ENCODE measurements at places on chromosomes 2 and 18.

DNA sequence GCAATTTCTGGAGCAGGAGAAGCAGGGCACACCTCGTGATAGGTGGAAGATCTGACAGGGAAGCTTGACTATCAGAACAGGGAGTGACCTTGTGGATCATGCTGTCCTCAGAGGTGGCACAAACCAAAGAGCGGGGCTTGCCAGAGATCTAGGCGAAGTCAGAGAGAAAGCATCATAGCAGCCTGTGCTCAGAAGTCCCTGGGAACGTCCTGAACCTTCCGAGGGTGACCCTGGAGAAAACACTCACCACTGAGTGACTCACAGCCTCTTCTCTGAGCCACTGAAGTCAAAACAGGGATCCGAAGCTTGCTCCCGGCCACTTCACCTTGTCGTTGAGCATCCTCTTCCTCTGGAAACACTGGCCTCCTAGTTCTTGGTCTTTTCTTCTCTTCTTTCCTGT, 56.7 kb downstream of the IL1R2 start:
- DNase-seq, result no peak
- H3K4me1 ChIP-seq, result peaks cover 29% of the 10 kb centered on the region
- no peak overlapping the region for H3K4me3 ChIP-seq
- no peak overlapping the region for H3K27ac ChIP-seq

DNA sequence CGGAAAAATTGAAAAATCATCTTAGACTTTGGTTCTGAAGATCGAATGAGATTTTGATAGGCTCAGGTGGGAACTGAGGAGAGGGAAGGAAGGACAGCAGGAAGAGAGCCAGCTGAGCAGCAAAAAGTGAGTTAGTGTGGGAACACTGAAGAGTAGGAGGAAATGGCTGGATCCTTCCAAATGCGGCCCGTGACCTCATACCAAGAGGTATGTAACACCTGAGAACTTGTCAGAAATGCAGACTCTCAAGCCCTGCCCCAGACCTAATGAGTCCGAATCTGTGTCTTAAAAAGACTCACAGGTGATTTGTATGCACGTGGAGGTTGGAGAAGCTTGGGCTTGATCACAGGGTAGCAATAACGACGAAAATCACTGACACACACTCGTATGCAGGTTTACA, 42.0 kb downstream of the COL4A3 start:
- H3K36me3 ChIP-seq, result no peaks in the 10 kb centered on the region
- H3K27me3 ChIP-seq, result no peaks in the 10 kb centered on the region
- H3K4me1 ChIP-seq, result no peaks in the 10 kb centered on the region

GRCh38 chr2:146241023-146241422, 1603.8 kb upstream of the ACVR2A start:
- H3K27ac ChIP-seq, result peak overlapping the region; percentile 52
- H3K4me1 ChIP-seq, result no peaks in the 10 kb centered on the region
- no peaks in the 10 kb centered on the region for H3K36me3 ChIP-seq
- no peak for DNase-seq
- H3K4me3 ChIP-seq, result no peak overlapping the region

GRCh38 chr18:6712401-6712800, 17.1 kb upstream of the ARHGAP28 start:
- H3K4me3 ChIP-seq, result no peak overlapping the region
- no peaks in the 10 kb centered on the region for H3K4me1 ChIP-seq
- no peaks in the 10 kb centered on the region for H3K27me3 ChIP-seq
- no peak overlapping the region for H3K27ac ChIP-seq
- no peak for DNase-seq

- DNase-seq, result no peak
- peaks cover 41% of the 10 kb centered on the region for H3K36me3 ChIP-seq
- H3K4me1 ChIP-seq, result peaks cover 75% of the 10 kb centered on the region
Observed at GRCh38 chr2:219448776-219449341, 14.2 kb downstream of the SPEG start.

- H3K4me1 ChIP-seq, result no peaks in the 10 kb centered on the region
- H3K4me3 ChIP-seq, result no peak overlapping the region
- no peak overlapping the region for H3K27ac ChIP-seq
- peak; percentile 34 for DNase-seq
- no peaks in the 10 kb centered on the region for H3K27me3 ChIP-seq
Observed at GRCh38 chr18:22846088-22846683, 86.9 kb upstream of the RBBP8 start.

- no peak overlapping the region for H3K27ac ChIP-seq
- H3K36me3 ChIP-seq, result no peaks in the 10 kb centered on the region
- H3K4me1 ChIP-seq, result no peaks in the 10 kb centered on the region
- no peak overlapping the region for H3K4me3 ChIP-seq
Observed at GRCh38 chr2:144780983-144781382, 261.1 kb upstream of the ZEB2 start.

DNA sequence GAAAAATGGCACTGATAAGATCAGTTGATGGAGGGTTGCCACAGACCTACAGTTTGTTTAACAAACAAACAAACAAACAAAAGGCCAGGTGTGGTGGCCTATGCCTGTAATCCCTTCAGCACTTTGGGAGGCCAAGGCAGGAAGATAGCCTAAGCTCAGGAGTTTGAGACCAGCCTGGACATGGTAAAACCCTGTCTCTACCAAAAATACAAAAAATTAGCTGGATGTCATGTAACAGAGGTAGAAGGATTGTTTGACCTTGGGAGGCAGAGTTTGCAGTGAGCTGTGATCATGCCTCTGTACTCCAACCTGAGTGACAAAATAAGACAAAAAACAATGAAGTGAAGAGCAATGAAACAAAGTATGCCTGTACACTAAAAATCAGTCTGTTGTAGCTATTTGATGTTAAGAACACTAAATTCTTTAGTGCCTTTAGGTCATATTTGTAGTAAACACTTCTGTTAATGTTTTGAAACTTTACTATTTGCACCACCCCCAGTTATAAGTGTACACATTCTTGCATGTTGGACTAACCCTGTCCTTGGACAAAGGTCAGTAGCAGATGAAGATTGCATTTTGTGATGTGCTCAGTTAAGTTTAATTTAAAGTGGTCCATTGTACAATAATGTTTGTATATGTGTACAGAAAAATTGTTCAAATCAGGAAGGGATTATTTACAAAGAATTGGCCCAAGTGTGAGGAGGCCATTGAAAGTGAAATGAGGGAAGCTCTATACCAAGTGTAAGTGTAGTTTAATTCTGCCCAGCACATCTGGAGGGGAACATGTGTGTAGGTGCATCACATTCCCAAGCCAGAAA, 73.9 kb downstream of the KYNU start:
- H3K27me3 ChIP-seq, result no peaks in the 10 kb centered on the region
- DNase-seq, result no peak
- no peaks in the 10 kb centered on the region for H3K36me3 ChIP-seq
- H3K4me1 ChIP-seq, result no peaks in the 10 kb centered on the region
- H3K4me3 ChIP-seq, result no peak overlapping the region
- H3K27ac ChIP-seq, result no peak overlapping the region

DNA sequence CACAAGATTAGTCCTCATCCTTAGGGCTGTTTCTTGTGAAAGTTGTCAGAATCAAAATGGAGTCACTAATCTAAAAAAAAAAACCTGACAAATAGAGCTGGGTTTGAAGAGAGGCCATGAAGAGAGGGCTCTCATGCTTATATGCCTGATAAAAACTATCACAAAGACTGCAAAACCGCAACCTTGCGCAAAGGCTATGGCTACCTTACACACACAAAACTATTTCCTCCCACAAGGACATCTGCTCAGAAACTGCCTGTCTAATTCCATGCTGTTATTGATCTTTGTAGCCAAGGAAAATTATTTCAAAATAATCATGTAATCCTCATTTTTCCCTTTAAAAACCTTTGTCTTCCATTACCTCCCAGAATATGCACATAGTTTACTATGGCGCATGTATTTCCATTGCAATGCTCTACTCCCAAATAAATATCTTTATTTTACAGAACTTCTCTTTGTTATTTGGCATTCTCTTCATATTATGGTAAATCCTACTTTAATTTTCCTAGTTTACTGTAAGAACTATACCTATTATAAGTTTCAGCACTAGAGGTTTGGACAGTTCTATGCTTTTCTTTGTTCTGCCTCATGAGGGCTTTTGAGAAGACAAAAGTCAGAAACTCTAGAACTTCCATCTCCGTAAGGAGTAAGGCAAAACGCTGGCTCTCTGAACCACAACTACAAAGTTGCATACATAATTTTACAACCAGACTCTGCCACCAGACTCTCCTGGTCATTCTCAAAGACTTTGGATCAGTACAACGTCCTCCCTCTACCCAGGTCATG, 9.6 kb upstream of the DPYSL5 start:
- no peaks in the 10 kb centered on the region for H3K4me1 ChIP-seq
- peaks cover 16% of the 10 kb centered on the region for H3K27me3 ChIP-seq
- DNase-seq, result no peak
- H3K4me3 ChIP-seq, result no peak overlapping the region
- H3K27ac ChIP-seq, result no peak overlapping the region

- DNase-seq, result peak; percentile 69
- no peak overlapping the region for H3K27ac ChIP-seq
- no peaks in the 10 kb centered on the region for H3K4me1 ChIP-seq
- no peaks in the 10 kb centered on the region for H3K36me3 ChIP-seq
- no peaks in the 10 kb centered on the region for H3K27me3 ChIP-seq
- H3K4me3 ChIP-seq, result no peak overlapping the region
Observed at GRCh38 chr2:144686518-144687215, 166.7 kb upstream of the ZEB2 start.

DNA sequence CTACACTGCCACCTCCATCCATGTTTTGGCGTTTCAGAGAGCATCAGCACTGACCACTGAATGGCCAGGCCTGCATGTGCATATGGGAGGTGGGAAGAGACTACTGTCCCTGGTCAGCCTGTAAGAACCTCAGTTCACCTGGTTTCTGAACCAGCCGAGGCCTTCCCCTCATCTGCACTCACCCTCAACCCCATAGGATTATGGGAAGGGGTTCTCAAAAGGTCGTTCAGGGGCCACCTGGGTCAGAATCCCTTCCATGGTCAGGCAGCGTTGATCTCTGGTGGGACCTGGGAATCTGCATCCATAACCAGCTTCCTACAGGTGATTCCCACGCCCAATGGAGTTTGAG, 36.7 kb downstream of the TET3 start:
- H3K27ac ChIP-seq, result no peak overlapping the region
- peaks cover 22% of the 10 kb centered on the region for H3K4me1 ChIP-seq
- no peaks in the 10 kb centered on the region for H3K27me3 ChIP-seq
- DNase-seq, result no peak
- no peaks in the 10 kb centered on the region for H3K36me3 ChIP-seq

DNA sequence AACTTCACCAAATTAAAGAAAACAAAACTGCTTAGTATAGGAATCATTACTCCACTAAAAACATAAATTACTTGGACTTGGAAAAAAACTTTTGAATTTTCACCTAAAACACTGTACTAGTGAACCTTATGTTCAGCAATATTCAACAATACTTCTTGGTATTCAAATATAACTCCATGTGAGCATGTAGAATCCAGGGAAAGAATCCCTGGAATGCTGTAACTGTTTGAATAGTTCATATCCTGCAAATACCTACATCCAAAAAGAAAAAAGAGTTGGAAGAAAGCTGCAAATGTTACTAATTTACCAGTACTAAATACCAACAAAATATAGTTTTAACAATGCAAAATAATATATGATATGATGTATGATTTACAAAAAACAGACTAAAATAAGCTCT, 65.4 kb downstream of the IKZF2 start:
- no peak overlapping the region for H3K4me3 ChIP-seq
- DNase-seq, result no peak
- H3K27me3 ChIP-seq, result no peaks in the 10 kb centered on the region
- H3K36me3 ChIP-seq, result no peaks in the 10 kb centered on the region

- H3K27ac ChIP-seq, result no peak overlapping the region
- no peaks in the 10 kb centered on the region for H3K36me3 ChIP-seq
- H3K27me3 ChIP-seq, result no peaks in the 10 kb centered on the region
- no peaks in the 10 kb centered on the region for H3K4me1 ChIP-seq
- no peak for DNase-seq
Observed at GRCh38 chr2:157404363-157404762, 39.5 kb downstream of the CYTIP start.

GRCh38 chr18:76476665-76477561, 18.1 kb downstream of the ZNF516 start:
- H3K4me3 ChIP-seq, result no peak overlapping the region
- H3K27me3 ChIP-seq, result no peaks in the 10 kb centered on the region
- peak; percentile 78 for DNase-seq
- H3K4me1 ChIP-seq, result peaks cover 14% of the 10 kb centered on the region
- peaks cover 9% of the 10 kb centered on the region for H3K36me3 ChIP-seq
- H3K27ac ChIP-seq, result peak overlapping the region; percentile 45

- H3K4me1 ChIP-seq, result no peaks in the 10 kb centered on the region
- no peak overlapping the region for H3K27ac ChIP-seq
- DNase-seq, result no peak
- H3K4me3 ChIP-seq, result no peak overlapping the region
- H3K27me3 ChIP-seq, result no peaks in the 10 kb centered on the region
Observed at GRCh38 chr18:32582455-32582854, 111.8 kb upstream of the GAREM1 start.

- no peaks in the 10 kb centered on the region for H3K36me3 ChIP-seq
- H3K4me3 ChIP-seq, result no peak overlapping the region
- DNase-seq, result no peak
- no peaks in the 10 kb centered on the region for H3K27me3 ChIP-seq
- no peak overlapping the region for H3K27ac ChIP-seq
- H3K4me1 ChIP-seq, result peaks cover 19% of the 10 kb centered on the region
Observed at GRCh38 chr2:205586626-205587025, 95.7 kb upstream of the NRP2 start.

DNA sequence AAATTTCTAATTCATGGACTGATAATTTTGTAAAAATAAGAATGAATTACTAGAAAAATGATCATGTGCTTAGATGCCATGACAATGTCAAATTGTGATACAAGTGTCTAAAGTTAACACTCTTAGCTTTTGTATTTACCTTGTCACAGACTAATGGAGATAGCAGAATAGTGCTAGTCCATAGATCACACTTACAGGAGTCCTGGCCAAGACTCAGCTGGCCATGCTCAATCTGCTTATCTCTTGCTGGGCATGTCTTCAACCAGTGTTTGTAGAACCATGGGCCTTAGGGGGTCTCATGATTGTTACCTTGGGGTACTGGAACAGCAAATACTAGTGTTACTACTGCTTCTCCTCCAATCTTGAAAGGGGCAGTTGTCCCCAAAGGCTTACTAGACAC, 44.0 kb downstream of the TET3 start:
- no peak overlapping the region for H3K4me3 ChIP-seq
- H3K27ac ChIP-seq, result no peak overlapping the region
- no peak for DNase-seq
- no peaks in the 10 kb centered on the region for H3K27me3 ChIP-seq

DNA sequence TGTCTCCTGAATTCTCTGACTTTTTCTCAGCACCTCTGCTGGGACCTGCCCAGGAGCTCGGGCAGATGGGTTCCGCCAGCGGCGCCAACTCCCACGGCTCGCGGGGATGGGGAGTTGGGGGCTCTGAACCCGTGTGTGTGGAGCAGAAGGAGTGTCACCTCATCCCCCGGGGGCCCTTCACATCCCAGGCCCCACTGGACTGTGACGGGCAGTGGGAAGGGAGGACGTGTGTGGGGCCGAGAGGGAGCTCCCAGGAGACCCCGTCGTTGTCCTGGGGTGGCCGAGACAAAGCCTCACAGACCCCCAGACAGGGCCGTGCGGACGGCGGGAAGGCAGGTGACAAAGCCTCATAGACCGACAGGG, 130.0 kb upstream of the CTDP1 start:
- H3K4me3 ChIP-seq, result no peak overlapping the region
- no peaks in the 10 kb centered on the region for H3K36me3 ChIP-seq
- peaks cover 31% of the 10 kb centered on the region for H3K27me3 ChIP-seq
- DNase-seq, result no peak
- no peak overlapping the region for H3K27ac ChIP-seq

Measured in muscle of leg (tissue), 16 donors.